Stimulated activated CD4-positive, alpha-beta T cell treated with anti-CD3 and anti-CD28 coated beads, Interleukin-15, amount 100 ng/mL, for 1 hour (primary cell): ENCODE measurements at places on chromosomes 7 and 10.

GRCh38 chr10:5496261-5497250, 2.8 kb downstream of the CALML5 start:
- no peak for DNase-seq

- DNase-seq: no peak
Measured at GRCh38 chr10:14945108-14945507, 8.8 kb downstream of the DCLRE1C start.

DNA sequence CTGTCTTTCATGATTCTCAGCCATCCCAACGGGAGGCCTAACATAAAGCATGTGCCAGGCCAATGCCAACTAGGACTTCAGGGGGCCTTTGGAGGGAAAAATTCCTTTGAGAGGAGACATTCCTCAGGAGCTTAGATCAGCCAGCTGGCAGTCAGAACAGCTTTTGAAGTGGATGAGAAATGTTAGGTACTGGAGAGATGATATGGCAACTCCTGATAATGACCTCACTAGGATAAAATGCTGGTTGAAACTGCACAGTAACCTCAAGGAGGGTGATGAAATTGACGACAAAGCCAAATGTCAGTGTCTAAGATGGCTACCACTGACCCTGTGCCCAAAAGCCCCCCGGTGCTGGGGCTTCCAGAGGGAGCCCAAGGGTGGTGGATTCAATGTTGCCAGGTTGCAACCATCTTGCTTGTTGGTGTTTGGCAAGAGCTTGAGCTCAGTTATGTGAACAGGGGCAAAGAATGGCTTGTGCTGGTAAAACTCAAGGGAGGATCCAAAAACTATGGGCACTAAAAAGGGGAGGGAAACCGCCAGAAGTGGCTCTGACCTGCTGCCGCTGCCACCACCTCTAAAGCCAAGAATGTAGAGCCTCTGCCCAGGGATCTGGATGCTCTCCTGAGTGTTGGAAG, 121.2 kb downstream of the UBE2H start:
- no peak for DNase-seq

DNA sequence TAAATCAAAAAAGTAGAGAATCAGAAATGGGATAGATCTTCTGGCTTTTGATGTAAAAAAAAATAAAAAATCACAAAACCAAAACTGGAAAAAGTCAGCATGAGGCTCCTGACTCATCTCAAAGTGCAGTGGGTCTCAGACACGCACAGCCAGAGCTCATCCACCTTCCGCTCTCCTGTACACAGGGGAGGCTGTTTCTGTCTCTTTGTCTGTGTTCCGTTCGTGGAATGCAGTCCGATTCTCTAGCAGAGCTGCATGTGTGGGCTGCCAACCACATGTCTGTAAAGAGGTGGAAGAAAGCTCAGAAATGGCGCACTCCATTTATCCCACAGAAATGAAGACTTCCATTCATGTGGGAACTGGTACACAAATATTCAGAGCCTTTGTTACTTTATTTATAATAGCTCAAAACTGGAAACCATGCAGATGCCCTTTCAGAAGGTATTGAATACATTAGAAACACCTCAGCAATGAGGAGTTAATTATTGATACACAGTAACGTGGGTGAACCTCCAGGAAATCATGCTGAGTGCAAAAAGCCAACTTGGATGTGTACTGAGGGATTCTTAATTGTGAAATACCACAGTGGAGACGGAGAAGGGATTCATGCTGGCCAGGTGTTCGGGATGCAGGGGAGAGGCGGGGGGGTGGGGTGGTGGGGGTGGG, 123.3 kb downstream of the TRRAP start:
- DNase-seq: no peak

- DNase-seq: no peak
Measured at GRCh38 chr7:37297546-37297945, 151.1 kb downstream of the ELMO1 start.
